ENCODE measurements at places on chromosomes 5 and 9.

DNA sequence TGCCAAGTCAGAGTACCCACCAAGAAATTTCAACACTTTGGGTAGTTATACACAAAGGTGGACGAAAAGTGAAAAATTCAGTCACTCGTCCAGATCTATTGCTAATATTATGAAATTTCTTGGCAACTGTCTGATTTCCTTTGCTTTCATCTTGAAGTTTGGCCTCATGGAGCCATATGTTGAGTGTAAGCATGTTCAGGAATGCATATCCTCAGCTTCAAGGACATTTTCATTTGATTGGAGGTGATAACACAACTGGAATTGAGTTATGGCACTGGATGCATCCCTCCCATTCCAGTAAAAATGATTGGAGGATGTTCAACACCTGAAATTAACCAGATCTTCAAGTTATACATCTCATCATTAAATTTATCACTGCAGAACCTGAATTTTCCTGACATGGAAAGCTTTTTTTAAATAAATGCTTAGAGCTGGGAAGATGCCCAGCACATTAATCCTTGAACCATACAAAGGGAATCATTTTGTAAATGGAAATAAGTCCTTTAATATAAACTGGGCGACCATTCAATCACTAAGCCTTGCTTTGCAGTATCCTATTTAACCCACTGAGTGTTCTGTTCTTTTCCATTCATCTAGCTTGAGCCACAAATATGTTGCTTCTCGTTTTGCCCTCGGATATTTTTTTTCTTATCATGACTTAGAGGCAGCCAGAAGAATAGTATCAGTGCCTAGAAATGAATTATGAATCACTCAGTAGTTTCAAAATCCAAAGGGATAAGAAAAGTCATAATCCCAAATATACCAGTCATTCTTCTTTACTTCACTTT lies 273.7 kb upstream of the PIK3R1 start:
- DNase-seq, result peak; percentile 3

- DNase-seq, result no peak
Observed at GRCh38 chr5:57445006-57445704, 37.5 kb downstream of the ACTBL2 start.

DNA sequence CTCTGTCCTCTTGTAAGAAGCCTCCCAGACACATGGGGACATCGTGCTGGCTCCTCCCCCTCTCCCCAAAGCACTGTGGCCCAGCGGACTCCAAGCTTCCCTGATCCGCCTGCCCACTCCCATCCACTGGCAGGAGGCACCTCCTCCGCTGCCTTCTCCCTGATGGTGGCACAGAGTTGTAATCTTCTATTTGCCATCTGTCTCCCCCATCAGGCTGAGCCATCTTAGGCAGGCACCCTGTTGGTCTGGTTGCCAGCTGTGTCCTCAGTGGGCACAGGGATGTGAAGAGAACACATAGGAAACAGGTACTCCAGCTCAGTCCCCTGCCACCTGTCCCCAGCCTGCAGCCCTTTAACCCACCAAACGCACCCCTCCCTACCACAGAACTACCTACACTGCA lies 5.4 kb upstream of the ZDHHC12 start:
- DNase-seq, result no peak

- DNase-seq, result no peak
Observed at GRCh38 chr5:102554082-102554481, 55.3 kb upstream of the SLCO6A1 start.

DNA sequence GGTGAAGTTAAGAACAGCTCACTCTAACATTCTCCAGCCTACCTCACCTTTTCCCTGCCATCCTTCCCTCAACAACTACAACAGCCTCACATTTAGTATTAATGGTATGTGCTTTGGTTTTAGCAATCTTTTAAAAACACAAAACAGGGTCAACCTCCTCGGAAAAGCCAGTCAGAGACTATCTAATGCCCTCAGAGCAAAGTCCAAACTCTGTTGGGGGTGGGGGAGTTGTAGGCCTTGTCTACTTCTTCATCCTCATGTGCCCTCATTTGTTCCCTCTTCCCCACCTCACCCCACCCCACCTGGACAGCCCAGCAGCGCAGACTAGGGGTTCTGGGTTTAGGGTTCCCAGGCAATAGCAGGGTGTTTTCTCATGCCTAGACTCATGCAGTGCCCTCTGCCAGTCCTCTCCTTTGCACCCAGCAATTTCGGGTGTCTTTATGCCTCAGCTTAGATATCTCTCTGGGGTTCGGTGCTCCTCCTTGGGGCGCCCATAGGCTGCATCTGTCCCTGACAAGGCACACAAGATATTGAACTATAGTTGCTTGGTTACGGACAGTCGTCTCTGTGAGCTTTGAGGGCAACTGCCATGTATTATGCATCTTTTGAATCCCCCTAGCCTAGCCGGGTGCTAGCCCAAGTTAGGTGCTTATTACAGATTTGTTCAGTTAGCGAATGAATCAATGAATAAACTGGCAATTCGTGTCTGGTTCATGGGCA lies 762 bp upstream of the TCOF1 start:
- DNase-seq, result no peak
